ENCODE measurements at places on chromosomes 2 and 18.
A peak's percentile ranks its signal among the peaks of the same experiment; 100 is the strongest.

DNA sequence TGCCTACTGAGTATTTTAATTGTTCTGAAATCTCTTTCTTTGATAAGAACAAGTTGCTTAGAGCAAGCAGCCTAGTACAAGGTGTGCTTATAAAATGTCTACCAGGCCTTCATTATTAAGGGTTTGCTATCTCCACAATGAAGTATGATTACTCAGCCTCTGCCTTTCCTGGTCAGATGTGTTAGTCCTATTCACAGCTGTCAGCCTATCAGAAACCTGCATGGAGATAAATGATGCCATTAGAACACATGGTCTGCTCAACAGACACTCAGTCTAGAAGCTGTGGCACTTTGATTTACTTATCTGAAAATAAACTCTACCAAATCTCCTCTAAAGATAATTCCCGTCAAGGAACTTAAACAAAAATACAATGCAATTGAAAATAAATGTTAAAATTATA, 448.7 kb downstream of the ERBB4 start:
- DNase-seq, result no peak

DNA sequence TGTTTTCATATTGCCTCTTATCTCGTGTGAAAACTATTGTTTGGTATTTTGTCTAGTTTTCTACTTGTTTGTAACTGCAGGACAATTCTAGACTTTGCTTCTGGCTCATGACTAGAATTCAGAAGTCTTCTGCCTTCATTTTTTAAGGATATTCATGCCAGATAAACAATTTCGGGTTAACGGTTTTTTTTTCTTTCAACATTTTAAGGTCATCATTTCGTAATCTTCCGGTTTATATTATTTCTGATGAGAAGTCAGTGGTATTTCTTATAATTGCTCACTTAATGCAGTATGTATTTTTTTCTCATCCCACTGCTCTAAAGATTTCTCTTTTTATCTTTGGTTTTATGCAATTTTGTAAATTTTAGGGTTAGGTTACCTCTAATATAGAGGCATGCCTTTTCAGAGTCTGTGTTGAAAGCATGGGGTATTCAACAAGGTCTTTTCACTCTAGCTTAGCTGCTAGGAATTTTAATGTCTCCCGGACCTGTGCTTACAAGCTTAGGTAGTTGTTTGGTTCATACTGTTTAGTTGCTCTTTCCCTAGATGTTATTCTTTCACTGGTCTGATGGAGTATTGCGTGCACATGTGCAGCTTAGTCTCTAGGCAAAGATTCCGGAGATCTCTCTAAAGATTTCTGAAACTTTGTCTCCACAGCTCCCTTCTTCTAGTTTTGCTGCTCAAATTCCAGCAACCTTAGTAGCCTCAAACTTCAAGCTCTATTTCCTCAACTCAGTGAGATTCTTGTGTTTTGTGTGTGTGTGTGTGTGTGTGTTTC, 198.1 kb downstream of the MCFD2 start:
- DNase-seq, result peak; percentile 52

- DNase-seq, result no peak
Observed at GRCh38 chr18:75546964-75547363, 119.5 kb upstream of the SMIM21 start.

- no peak for DNase-seq
Observed at GRCh38 chr2:26187537-26188104, 14.7 kb downstream of the GAREM2 start.

- DNase-seq, result no peak
Observed at GRCh38 chr18:59621027-59621426, 76.2 kb downstream of the CCBE1 start.

- peak; percentile 76 for DNase-seq
Observed at GRCh38 chr2:46216213-46216612, 81.0 kb upstream of the EPAS1 start.

- no peak for DNase-seq
Observed at GRCh38 chr2:46615555-46615954, 136.2 kb downstream of the TMEM247 start.

DNA sequence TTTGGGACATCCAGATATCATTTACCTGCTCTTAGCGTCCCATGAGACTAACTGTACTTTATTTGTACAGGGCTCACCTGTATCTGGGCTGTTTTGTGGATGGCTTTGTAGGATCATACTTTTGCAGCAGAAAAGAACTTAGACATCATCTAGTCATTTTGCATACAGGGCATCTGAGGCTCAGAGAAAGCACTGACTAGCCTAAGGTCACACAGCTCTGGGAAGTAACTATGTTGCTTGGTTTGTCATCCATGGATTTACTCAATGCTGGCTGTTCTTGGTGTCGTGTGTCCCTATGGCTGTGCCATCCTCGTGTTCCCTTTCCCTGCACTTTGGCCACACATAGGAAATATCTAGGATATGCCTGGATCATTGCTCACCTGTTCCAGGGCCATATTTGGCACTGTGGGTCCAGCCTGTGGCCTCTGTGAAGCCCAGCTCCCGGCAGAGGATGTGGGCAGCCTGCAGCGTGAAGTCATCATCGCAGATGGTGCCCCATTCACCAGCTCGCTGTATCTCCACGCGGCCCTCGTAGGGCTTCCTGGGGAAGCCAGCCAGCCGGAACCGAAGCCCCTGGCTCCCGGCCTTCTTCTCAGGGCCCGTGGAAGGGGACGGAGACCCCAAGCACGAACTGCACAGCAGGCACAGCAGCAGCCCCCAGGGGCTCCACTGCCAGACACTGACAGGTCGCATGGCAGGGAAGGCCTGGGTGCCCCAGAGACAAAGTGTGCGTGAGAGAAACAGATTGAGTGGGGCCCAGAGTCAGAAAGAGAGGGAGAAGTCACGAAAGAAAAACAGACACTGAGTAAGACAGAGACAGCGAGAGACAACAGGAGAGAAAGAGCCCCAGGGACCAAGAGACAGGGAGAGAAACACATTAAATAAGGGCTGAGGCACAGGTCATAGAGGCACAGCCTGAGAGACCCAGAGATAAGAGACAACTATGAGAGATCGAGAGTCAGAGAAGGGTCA, 1.5 kb downstream of the LOXL3 start:
- DNase-seq, result no peak

DNA sequence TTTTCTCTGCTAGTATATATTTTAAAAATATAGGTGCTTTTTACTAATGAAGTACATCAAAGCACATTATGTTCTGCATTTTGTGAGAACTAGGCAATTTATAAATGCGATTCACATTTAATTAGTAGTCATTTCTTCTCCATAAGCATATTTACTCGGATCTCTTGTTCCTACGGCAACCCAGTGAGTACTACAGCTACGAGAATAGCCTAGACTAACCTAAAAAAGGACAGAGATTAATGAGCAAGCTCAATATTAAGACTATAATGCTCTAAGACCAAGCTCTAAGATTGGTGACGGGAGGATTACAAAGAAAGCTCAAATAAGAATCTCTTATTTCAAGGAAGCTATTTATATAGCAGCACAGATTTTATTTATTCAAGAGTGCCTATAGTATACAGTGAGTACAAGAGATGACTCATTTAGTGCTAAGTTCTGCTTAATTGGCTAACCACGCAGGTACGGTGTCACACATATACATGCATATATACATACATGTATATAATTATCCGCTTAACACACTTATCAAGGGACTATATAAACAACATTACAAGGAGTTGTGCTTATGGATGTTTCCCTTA, 364.7 kb downstream of the GPD2 start:
- DNase-seq, result no peak

DNA sequence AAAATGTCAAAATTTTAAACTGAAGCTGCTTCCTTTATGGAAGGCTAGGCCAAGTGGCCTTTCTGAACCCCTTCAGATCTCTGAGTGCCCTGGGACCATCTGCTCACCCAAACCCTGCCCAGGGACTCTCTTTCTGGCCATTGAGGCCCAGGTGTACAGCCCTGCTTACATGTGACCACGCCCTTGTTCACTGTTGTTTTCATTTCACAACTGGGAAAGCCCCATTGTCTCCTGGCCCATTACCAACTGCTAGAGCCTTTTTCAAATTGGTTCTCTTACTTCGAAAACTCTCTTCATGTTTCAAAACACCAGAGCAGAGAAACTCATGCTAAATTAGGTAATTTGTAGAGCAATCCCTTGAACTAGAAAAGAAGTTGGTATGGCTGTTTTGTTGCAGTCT, 219.5 kb upstream of the TANK start:
- DNase-seq, result peak; percentile 45

- peak; percentile 44 for DNase-seq
Observed at GRCh38 chr2:172438741-172439508, 11.5 kb downstream of the ITGA6 start.

DNA sequence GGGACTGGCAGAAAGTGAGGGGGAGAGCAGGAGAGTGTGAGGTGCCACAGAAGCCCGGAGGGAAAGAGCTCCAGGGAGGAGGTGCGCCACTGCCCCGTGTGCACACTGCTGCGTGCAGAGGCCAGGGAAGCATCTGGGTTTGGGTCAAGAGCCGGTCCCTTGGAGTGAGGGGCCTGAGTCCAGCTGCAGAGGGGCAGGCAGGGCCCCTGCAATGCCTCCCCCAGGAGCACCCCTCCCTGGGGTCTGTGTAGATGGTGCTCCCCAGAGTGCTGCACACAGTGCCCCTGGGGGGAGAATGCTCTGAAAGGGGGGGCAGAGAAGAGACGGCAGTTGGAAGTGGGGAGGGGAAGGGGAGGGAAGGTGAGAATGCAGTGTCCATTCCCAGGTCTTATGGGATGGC, 3.7 kb upstream of the LIMS2 start:
- no peak for DNase-seq

DNA sequence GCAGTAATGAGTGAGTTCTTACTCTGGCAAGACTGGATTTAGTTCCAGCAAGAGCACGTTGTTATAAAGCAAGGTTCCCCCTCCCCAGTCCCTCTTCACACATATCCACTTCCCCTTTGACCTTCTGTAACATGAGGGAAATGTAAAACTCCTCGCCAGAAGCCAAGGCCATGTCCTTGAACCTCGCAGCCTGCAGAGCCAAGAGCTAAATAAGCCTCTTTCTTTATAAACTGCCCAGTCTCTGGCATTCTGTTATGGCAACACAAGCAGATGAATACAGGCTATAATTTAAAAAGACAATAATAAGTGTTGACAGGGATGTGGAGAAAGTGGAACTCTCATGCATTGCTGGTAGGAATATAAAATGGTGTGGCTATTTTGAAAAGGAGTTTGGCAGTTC, 60.3 kb downstream of the TLK1 start:
- no peak for DNase-seq
